Activated effector memory CD4-positive, alpha-beta T cell treated with Interleukin-2 at 50 U/mL for 16 hours (primary cell): ENCODE measurements at places on chromosomes 4 and X.

DNA sequence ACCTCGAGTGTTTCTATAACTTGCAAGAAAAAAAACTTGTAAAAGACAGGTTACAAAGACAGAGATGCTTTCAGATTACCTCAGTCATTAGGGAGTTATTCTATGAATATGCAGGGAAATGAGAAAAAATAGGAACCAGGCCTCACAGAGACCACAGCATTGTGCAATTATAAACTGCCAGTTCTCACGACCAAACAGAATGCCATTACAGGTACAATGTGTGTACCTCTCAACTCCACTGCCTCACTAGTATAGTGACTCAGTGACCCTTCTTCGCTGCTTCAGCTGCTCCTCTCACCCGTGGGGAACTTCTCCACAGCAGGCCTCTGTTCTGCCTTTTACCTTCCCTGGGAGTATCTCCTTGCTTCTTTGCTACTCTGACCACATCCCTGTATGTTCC lies 2.3 kb upstream of the HTATSF1 start:
- no peak for DNase-seq

DNA sequence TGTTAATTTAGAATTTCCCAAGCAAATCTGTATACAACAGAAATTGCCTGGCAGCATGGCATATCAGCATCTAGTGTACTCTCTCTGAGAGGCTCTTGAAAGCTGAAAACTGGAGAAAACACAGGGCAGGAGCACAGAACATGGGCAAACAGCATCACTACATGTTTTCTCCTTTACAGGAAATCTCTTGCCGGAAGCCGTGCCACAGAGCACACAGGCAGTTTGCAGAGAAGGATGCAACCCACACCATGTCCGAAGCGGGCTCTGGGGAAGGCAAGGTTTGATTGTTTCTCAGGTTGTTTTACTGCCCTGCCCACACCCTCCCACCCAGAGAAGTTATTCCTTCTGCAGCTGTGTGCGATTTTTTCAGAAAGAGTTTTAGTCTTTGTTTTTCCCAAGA lies 41.1 kb upstream of the FAM9C start:
- no peak for DNase-seq

DNA sequence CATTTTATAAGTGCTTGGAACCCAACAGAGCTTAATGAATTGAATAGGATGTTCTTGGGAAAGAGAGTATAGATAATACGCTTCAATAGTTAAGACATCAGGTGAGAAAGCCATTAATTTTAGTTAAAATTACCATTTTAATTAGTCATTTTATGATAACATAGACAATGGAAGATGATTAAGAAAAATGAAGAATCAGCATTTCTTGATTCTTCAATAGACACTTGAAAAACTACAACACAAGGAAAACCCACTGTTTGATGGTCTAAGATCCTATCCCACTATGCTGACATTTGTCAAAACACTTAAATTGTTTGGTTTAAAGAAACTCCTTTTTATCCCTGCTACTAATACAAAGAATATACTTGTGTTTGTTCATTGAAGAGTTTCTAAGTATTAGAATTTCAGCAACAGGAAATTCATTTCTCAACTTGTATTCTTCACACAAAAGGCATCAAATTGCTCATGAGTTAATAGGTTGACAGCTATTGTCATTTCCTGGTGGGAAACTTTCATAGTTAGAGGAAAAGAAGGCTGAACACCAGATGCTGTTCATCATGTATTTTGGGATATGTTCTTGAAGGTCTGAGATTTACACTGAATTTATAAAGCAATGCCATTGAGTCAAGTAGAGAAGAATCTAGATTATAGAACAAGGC lies 9.6 kb upstream of the CXCL2 start:
- no peak for DNase-seq

GRCh38 chr4:149754526-149754925 lies 61.1 kb downstream of the IQCM start:
- DNase-seq = no peak

DNA sequence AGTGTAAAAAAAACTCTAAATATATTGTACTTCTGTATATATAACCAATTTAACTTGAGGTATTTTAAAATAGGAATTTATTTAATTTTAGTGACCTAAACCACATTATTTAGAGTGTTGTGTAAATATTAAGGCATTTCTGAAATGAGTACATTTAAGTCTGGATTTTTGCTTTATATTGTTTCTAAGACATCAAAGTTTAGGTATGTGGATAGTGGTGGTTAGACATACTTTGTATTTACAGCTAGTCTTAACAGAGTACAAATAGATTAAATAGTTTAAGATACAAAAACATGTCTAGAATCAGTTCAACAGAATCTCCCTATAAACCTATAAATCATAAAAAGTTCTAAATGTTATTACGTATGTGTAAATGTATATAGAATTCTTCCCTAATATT lies 588.5 kb downstream of the TRIML1 start:
- no peak for DNase-seq

DNA sequence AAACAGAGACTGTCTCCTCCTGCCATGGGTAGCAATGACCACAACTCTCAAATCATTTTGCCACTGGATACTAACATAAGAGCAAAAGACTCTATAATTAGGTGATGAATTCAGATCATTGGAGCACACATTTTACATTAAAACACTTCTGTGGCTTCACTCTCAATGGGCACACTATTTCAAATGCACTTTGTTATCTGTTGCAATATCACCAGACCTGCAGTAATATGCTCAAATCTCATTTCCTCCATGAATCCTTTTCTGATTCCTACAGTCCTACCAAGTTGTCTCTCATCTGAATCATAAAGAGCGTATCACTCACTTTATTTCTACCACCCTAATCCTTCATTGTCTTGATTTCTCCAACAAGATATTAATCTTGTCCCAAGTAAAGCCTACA lies 302.8 kb downstream of the KCNIP4 start:
- DNase-seq = no peak

DNA sequence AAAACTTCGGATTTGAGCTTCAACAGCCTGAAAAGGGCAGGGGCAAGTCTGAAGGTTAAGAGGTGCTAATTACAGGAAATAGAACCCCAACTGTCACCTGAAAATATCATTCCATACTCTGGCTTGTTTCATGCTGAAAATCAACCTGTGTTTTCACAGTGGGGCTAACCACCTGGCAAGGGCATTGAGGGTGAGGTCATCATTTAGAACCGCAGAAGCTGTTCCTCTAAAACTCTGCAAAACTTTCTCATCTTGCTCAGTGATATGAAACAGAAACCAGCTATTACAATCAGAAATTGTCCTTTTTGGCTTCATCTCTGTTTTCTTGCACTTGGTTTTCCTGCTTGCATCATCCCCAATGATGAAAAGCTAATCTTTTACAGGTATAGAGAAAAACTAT lies 247.6 kb downstream of the DCLK2 start:
- no peak for DNase-seq

DNA sequence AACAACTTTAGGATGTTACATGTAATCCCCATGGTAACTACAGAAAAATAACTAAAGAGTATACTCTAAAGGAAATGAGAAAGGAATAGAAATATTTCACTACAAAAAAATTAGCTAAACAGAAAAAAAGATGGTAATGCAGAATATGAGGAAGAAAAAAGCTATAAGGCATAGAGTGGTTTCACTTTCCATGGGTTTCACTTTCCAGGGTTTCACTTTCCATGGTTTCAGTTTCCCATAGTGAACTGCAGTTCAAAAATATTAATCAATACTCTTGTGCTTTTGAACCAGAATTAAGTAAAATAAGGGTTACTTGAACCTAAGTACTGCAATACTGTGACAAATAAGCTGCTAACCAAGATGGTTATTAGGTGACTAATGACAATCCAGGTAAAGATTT lies 42.0 kb downstream of the NPFFR2 start:
- DNase-seq = no peak

DNA sequence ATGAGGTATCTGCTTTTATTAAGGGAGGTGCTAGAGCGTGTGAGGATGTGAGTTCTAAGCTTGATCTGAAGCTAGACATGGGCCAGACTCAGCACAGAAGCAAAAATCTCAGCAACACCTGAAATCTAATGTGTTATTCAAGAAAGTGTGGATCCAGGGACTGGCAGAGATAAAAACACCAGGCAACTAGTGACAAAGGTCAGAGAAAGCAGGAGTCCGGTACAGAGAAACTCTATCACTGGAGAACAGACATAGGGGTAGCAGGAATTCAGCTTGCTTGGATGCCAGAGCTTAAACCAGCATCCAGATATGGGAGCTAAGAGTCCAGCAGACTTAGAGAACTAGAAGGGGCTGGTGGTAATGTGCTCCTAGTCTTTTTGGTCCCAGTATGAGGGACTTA lies 34.0 kb downstream of the VCX start:
- DNase-seq = no peak

GRCh38 chr4:183416879-183417755 lies 27.3 kb upstream of the CDKN2AIP start:
- no peak for DNase-seq

DNA sequence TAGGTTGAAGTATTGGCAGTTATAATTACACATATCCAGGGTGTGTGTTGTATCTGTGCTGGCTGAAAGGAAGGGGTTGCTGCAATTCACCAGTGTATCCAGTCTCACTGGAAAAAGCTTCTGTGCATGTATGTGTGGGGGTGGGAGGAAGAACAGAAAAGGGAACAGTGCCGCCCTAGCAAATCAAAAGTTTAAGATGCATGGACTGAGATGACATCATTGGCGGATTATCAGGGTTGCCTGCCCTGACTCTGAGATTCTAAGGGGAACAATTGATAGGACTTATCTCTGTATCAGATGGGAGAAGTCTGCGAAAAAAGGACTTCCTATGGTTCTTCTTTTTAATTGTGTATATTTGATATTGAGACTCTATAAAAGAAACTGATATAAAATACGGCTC lies 3.5 kb downstream of the SLC25A43 start:
- no peak for DNase-seq

DNA sequence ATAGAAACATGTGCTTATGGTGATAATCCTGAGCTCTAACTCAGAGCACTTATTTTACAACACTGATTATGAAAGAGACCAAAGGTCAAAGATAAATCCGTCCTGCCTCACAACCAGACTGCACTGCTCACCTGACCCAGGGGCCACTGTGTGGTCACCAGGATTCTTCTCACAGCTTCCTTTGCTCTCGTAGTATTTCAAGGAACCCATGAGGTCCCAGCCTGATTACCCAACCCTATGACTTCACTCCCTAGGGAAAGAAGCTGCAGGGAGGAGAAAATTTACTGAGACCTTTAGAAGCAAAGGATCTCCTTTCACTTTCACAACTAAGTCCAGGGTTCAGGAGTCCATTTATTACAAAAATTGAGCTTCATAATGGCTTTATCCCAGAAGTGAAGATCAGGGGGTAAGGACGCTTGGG lies 9.6 kb downstream of the SLC25A5 start:
- no peak for DNase-seq

DNA sequence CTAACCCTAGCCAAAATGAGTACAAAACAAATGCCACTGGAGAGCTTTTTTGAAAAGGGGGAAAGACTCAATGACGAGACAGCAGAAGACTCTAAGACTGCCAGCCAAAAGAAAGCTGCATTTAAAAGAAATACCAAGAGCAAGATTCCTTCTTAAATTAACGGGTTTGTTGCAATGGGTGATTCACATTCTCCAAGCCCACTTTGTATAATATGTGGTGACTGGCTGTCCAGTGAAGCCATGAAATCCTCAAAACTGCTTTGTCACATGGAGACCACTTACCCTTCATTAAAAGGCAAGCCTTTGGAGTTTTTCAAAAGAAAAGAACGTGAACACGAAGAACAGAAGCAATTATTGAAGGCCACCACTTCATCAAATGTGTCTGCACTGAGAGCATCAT lies 68.2 kb downstream of the MRPL1 start:
- DNase-seq = no peak

DNA sequence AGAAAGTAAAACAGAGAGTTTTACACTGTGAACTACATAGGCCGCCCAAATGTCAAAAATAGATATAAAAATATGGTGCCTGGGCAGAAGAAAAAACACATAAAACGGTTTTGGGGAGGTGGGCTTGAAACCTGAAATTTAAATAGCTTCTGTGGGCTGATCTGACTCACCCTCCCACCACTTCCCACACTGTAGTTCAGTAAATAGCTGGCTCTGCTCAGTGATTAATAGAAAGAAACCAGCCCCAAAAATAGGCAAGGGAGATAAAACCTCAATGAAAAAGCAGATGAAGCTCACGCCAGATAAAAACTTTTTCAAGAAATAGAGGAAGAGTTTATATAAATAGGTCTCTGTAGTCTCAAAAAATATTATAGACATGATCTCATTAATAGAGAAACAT lies 13.2 kb upstream of the COX7B2 start:
- DNase-seq = no peak

DNA sequence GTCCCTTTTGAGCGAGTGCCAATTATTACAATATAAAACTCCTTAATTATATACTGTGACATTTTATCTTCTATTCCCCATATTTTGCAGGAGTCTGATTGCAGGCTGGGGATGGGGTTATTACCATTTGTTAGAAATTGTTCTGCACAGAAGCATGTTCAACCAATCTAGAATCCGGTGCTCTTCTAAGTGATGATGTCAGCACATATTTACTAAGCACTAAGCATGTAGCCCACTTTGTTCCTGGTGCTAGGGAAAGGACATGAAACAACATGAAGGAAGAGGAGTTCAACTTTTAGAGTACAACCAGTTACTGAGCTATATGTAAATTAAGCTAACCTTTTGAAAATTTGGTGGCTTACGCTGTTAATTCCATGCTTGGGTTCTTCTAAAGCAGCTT lies 52.8 kb upstream of the IL1RAPL2 start:
- no peak for DNase-seq

DNA sequence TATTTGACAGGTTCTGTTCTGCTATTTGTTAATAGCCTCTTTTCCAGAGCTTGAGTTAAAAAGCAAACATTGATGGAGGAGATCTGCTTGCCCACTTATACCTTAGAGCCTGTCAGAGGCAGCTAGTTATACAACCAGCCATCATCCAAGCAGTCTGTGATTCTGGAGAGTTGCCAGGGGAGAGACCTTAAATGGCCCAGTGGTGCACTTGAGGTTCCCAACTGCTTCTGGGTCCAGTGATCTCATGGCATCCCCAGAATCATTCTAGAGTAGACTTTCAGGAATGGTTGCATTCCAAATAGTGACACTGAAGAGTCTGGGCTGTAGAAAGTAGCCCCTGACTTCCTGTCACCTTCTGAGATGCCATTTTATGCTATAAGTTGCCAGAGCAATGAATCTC lies 160.7 kb downstream of the FHIP1A start:
- DNase-seq = no peak
